Natural killer cell treated with Interleukin-12 subunit alpha and Interleukin-12 subunit beta and Interleukin-15 and Interleukin-18, amount 100 ng/mL, for 72 hours (primary cell): ENCODE measurements at places on chromosomes 13 and 19. TPM values are rescaled to one million over a fixed set of nuclear protein-coding genes. Genes with fewer than 3 reads are reported as not detected.

The GPC5 gene
- total RNA-seq: 0.55 TPM

The C1QTNF9 gene
- total RNA-seq: not detected

The YJEFN3 gene
- 10.0 TPM for total RNA-seq

The ZNF132 gene
- 5.3 TPM for total RNA-seq

DNA sequence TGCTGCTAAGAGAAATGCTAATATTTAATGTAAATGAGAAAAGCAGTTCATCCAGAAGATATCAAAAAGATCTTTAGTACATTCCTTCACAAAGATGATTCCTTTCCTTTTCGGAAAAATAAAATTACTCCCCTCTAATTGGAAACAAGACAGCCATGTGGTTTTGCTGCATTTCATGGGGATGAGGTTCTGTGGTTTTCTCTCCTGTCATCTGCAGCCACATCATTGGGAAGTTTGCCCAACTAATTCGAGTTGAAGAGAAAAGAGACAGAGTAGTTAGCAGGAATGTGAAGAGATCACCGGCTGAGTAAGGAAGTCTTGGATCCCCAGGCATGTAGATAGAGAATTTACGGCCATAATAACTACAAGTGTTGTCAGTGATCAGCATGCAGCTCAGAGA, 122.1 kb downstream of the CYSLTR2 start:
- no peak for DNase-seq
- peaks cover 35% of the 10 kb centered on the region for H3K27me3 ChIP-seq
- peaks cover 11% of the 10 kb centered on the region for H3K36me3 ChIP-seq
- no peak overlapping the region for H3K27ac ChIP-seq

DNA sequence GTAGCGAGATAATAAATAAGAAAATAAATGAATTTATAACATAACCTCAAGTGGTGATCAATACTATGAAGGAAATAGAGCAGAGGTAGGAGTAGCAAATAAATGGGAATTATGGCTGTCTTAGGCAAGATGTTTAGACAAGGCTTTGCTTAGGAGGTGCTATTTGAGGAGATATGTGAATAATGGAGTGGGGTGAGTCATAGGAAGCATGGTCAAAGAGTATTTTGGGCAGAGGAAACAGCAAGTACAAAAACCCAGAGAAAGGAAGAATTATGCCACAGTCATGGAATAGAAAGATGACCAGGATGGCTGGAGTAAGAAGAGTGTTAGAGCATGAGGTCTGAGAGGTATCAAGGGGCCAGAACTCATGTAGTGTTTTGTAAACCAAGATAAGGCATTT, 33.6 kb upstream of the LPAR6 start:
- H3K27me3 ChIP-seq: no peaks in the 10 kb centered on the region
- H3K4me1 ChIP-seq: peaks cover 28% of the 10 kb centered on the region
- peaks cover 12% of the 10 kb centered on the region for H3K36me3 ChIP-seq

DNA sequence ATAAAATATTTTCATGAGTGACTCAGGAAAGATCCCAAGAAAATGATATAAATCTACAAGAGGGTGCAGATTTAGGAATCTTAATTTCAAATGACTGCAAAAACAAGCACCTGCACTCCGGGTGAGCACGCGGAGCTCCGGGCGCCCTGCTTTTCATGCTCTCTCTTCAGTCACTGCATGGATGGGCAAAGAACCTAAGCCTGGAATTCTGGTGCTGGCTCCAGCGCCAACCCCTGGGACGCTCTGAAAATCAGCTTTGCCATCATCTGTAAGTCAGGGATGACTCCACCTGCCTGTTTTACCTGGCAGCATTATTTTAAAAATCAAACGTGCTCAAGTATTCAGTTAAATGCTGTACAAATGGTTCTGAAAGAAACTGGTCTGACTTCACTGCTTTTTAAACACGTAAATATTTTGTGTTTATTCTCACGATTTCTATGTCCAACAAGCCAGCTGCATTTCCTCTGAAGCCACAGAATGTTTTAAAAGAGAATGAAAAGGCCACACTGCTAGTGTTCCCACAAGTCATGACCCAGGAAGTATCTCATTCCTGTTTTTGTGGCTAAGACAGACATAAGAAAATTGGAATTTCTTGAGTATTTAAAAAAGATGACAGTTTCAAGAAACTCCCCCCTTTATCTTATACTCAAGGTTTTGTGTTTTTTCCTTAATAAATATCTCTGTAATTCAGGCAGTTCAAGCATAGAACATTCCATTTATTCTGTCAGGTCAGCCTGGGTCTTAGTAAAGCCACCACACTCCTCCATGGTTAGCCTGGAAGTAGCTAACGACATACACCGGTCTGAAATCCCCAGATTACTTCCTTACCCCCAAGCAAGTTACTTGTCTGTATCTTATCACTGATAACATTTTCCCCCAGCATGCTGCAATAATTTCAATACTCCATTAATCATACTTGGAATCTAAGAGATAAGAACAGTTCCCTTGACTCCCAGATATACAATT, 81.1 kb downstream of the COL4A1 start:
- peaks cover 7% of the 10 kb centered on the region for H3K27me3 ChIP-seq
- no peak overlapping the region for H3K4me3 ChIP-seq
- no peak overlapping the region for H3K27ac ChIP-seq
- DNase-seq: no peak

DNA sequence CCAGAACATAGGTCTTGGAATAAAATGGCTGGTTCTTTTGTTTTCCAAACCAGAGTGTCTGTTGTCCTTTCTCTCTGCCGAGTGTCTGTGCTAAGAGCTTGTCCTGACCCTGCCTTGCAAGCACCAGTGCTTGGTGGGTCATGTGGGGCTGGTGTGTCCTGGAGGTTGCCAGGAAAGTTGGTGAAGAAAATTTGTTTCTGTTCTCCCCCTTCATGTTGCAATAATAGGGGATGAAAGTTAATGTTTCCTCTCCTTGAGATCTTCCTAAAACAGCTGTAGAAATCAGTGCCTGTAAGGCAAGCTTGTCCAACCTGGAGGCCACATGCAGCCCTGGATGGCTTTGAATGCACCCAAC, 2.7 kb downstream of the HAMP start:
- H3K4me3 ChIP-seq: no peak overlapping the region
- peaks cover 5% of the 10 kb centered on the region for H3K4me1 ChIP-seq
- no peak overlapping the region for H3K27ac ChIP-seq
- no peaks in the 10 kb centered on the region for H3K27me3 ChIP-seq
- DNase-seq: no peak
- no peaks in the 10 kb centered on the region for H3K36me3 ChIP-seq

- peaks cover 15% of the 10 kb centered on the region for H3K27me3 ChIP-seq
- peak overlapping the region; percentile 88 for H3K4me3 ChIP-seq
- DNase-seq: no peak
- no peaks in the 10 kb centered on the region for H3K36me3 ChIP-seq
- H3K4me1 ChIP-seq: peaks cover 24% of the 10 kb centered on the region
- H3K27ac ChIP-seq: no peak overlapping the region
Observed at GRCh38 chr19:41927497-41928192, 604 bp downstream of the ERFL start.

DNA sequence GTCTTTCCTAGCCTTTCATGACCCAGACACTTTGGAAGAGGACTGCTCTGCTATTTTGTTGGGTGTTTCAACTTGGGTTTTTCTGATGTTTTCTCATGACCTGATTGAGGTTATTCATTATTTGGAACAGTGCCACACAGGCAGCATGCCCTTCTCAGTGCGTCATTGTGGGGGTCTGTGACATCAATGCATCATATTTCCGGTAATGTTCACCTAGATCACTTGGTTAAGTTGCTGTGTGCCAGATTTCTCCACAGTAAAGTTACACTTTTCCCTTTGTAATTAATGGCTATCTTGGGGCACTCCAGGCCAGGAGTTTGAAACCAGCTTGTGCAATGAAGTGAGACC, 124.4 kb downstream of the SIPA1L3 start:
- H3K27ac ChIP-seq: no peak overlapping the region
- H3K36me3 ChIP-seq: peaks cover 9% of the 10 kb centered on the region
- H3K4me3 ChIP-seq: no peak overlapping the region
- H3K4me1 ChIP-seq: peaks cover 10% of the 10 kb centered on the region

- no peaks in the 10 kb centered on the region for H3K27me3 ChIP-seq
- peak within 1 kb of the TSS; percentile 99 for H3K27ac ChIP-seq
- H3K36me3 ChIP-seq: peaks cover 23% of the 10 kb centered on the region
- H3K4me3 ChIP-seq: peak within 1 kb of the TSS; percentile 98
Observed at GRCh38 chr19:21328885-21329605, at the start of gene ZNF708. ZNF708 (minus strand) TSS chr19:21329410; CDS start chr19:21329212, 198 bp downstream.

DNA sequence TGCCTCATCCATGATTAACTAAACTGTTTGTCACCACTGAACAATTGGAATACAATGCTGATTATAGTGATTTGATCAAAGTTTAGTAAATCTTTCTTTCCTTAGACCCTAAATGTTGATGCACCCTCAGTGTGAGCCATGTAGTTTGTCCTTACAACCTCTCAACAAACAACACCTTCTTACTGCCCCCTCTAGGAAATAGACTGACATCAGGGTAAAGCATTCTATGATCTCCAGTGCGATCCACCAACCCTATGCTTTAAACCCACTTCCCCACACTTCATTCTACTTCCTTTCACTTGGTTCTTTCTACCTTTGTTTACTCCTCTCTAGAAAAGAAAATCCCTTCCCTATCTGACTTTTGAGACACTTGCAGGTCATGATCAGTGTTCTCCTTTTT, 1842.5 kb upstream of the PRR20A start:
- H3K4me3 ChIP-seq: no peak overlapping the region
- no peaks in the 10 kb centered on the region for H3K27me3 ChIP-seq
- H3K27ac ChIP-seq: no peak overlapping the region
- DNase-seq: no peak
- peaks cover 10% of the 10 kb centered on the region for H3K36me3 ChIP-seq

GRCh38 chr13:95957331-95957730, 95.9 kb downstream of the UGGT2 start:
- H3K36me3 ChIP-seq: peaks cover 18% of the 10 kb centered on the region
- no peak overlapping the region for H3K27ac ChIP-seq
- H3K4me1 ChIP-seq: no peaks in the 10 kb centered on the region

GRCh38 chr19:1631557-1632100, 20.8 kb downstream of the TCF3 start:
- H3K4me3 ChIP-seq: no peak overlapping the region
- H3K4me1 ChIP-seq: no peaks in the 10 kb centered on the region
- no peak for DNase-seq
- no peak overlapping the region for H3K27ac ChIP-seq
- no peaks in the 10 kb centered on the region for H3K36me3 ChIP-seq

- peaks cover 9% of the 10 kb centered on the region for H3K36me3 ChIP-seq
- H3K4me1 ChIP-seq: peaks cover 31% of the 10 kb centered on the region
- H3K27me3 ChIP-seq: no peaks in the 10 kb centered on the region
Observed at GRCh38 chr19:3135961-3136683, at the start of gene GNA15. GNA15 (plus strand) TSS chr19:3136033; CDS start chr19:3136451, 418 bp downstream.

DNA sequence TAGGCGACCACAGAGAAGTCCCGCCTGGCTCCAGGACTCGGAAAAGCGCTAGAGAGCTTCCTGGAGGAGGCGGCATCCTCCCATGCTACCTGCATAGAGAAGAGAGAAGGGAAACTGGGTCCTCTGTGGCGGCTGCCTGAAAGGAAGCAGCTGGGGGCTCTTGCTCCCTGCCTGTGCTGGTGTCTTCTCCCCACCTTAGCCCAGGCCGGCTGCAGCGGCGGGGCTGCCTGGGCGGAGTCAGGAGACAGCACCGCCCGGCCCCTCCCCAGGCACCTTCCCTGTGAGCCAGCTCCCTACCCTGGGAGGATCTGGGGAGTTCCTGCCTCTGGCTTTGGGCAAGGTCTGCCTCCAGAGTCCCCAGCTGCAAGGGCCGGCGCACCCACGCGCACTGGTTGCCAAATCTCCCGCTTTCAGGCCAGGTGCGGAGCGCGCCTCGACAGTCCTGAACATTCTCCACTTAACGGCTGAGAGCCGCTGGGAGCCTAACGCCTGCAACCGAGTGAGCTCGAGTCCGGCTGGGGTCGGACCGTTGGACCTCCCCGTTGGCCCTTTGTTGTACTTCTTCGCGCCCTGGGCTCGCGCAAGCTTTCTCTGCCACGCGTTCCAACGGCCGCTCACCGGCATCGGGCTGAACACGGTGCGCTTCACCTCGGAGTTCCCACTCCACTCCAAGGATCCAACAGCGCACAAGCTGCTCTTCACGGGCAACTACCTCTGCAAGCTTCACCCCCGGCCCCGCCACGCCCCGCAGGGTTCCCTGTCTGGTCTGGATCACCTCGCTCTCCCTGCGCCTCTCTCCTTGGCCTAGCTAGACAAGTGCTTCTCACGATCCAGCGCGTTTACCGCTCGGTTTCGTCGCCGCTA, 21.8 kb upstream of the ZNF30 start:
- H3K27me3 ChIP-seq: peaks cover 54% of the 10 kb centered on the region
- no peak for DNase-seq
- H3K36me3 ChIP-seq: peaks cover 5% of the 10 kb centered on the region
- peaks cover 5% of the 10 kb centered on the region for H3K4me1 ChIP-seq
- no peak overlapping the region for H3K4me3 ChIP-seq
- H3K27ac ChIP-seq: no peak overlapping the region

DNA sequence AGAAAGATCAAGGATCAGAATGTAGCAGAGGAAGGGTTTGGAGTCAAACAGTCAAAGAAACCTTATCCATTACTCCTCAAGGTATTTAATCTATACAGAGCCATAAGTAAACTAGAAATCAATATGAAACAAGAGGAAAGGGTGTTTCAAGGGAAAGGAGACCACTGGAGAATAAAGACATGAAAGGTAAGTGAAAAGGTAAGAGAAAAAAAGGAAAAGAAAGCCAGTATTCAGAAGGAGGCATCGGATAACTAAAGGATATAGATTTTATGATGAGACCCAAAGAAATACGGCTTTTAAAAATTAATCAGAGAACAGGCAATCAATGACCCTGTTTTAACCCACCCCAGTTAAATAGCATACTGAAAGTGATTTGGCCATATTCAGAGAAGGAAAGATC, 438.7 kb upstream of the MIR17HG start:
- H3K27ac ChIP-seq: no peak overlapping the region
- no peaks in the 10 kb centered on the region for H3K4me1 ChIP-seq
- H3K27me3 ChIP-seq: no peaks in the 10 kb centered on the region
- no peaks in the 10 kb centered on the region for H3K36me3 ChIP-seq
- DNase-seq: no peak

DNA sequence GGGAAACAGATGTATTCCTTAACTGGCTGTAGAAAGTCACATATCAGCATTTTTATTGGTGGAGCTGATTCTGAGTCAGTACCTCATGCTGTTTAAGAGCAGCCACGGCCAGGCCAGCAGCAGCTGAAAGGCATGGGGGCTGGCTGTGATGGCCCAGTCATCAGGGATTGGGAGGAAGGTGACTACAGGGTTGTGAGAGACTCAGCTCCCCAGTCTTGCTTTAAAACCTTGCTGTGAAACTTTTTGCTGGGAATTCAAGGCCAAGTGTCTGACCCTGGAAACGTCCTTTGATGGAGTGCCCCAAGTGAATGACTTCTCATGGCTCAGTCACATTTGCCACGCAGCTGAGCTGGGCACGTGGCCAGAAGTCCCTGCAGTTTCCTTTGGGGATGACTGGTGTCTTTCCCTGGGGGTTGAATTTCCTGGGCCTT, 39.1 kb upstream of the RNF113B start:
- DNase-seq: no peak
- no peaks in the 10 kb centered on the region for H3K4me1 ChIP-seq
- no peaks in the 10 kb centered on the region for H3K36me3 ChIP-seq
- H3K27ac ChIP-seq: no peak overlapping the region
